ENCODE measurements at places on chromosomes 3 and 15.

DNA sequence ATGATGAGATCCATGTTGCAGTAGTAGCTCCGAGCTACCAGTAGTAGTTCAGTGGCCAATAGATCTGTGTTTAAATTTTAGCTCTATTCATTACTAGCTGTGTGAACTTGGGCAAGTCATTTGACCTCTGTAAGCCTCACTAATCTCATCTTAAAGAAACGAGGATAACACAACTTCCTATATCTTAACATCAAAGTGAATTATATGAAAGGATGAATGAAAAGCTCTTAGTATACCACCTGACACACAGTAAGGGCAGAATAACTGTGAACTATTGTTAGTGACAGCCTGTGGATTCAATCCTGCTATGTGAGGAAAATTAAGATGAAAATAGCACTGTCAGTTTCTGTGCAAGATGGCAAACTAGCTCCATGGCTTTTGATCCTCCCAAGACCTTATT lies 114.5 kb upstream of the PHLDB2 start:
- no peak for DNase-seq

GRCh38 chr3:136989781-136990524 lies 32.2 kb downstream of the IL20RB start:
- no peak for DNase-seq

DNA sequence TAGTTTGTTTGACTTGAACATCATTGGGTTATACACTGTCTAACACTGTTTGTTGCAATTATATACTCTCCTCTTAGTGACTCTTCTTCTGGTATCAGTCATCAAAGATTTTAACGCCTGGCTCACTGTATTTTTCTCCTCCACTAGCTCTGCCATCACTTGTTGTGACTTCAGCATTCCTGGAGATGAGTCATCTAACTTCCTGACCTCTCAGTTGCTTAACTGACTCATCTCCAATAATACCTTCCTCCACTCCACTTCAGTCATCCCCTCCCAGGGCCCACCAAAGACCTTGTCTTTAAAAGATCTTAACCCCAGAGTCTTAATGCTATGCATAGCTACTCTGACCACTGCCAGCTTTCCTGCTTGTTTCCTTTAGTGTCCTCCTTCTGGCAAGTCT lies 28.6 kb upstream of the CLSTN2 start:
- DNase-seq = no peak

GRCh38 chr3:126311338-126311978 lies 45.8 kb downstream of the KLF15 start:
- DNase-seq = no peak

DNA sequence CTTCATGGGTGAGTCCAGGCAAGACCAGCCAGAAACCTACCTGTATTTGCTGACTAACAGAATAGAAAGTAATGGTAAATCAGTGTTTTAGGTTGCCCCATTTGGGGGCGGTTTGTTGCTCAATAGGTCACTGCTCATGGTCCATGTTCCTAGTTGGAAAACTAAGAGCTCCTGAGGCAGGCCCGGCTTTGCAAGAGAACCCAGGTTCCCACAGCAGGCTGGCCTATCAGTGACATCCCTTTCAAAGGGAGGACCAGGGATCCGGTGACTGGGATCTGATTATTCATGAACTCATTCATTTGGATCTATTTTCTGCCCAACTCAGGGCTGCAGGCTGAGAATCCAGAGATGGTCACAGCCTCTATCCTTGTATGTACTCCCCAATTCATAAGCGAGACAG lies 163.9 kb downstream of the WNT7A start:
- DNase-seq = no peak

DNA sequence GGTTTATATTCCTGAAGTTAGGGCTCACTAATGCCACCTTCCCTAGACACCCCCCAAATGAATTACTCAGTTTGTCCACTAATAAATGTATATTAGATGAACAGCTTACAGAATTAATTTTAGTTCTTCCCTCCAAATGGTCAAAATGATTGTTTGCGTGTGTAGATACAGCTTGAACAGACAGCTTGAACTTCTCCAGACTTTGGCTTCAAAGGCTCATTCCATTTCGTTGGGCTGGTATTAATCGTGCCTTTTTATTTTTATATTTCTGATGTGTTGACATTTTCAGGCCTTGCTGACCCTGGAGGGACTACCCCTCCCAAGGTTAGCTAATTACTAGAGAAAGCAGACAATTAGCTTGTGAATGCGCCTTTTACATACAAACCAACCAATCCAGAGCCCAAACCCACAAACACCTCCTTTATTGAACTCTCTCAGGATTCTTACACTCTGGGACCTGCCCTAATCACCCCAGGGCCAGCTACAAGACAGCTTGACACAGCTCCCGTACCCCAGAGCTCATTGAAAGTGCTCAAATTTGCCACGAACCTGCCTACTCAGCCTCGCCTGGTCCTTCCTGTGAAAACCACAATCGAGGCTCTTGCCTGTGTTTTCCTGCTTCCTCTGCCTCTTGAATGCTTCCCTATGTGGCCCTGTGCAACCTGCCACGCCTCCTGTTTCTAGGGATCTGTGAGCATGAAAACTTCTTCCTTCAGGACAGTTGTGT lies 40.3 kb downstream of the RPL22L1 start:
- DNase-seq = no peak

DNA sequence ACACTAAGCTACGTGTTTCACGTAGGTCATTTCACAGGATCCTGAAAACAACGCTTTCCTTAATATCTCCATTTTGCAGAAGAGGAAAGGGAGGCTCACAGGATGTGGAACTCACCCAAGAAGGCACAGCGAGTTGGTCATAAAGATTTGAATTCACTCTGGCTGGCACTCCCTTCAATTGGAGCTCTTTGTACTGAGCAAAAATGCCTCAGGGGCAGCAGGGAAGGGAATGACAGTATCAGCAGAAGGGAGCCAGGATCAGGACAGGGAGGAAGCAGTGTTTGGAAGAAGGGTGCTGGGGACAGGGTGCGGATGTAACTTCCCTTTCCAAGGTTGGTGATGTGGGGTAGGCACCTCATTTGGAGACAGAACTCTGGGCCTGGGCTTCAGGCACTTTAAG lies 1.1 kb upstream of the ST6GAL1 start:
- no peak for DNase-seq

DNA sequence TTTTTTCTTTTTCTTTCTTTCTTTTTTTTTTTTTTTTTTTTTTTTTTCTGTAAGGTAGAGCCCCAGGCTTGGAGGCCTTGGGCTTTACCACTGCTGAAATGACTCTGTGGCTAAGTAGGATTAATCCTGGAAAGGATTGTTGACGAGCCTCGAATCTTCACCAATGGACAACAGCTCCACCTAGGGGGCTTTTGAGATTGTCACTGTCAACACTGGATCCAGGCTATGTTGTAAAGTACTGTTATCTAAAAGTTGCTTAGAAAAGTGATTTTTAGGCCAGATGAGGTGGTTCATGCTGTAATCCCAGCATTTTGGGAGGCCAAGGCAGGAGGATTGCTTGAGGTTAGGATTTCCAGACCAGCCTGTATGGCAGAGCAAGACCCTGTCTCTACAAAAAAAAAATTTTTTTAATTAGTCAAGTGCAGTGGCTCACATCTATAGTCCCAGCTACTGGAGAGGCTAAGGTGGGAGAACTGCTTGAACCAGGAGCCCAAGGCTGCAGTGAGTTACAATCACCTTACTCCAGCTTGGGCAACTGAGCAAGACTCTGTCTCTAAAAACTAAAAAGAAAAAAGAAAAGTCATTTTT lies 41.6 kb downstream of the KLHL18 start:
- DNase-seq = peak; percentile 21

DNA sequence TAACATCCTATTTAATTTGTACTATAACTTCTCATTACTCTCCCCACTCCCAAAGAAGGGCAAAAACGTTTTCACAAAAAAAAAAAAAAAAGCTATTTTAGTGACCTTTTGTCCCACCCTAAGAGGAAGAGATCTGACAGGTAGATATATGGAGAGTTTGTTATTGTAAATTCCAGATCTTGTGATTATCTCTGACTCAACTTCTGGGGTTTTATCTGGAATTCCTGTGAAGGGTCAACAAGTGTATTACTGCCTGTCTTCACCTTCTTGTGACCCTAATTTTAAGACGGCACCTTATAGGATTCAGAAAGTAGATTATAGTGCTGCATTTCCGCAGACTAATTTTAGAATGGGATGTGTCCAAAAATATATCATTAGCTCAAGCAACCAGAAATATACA lies 205.9 kb upstream of the CDIN1 start:
- no peak for DNase-seq

- no peak for DNase-seq
Observed at GRCh38 chr3:114363554-114364202, 69.8 kb downstream of the TIGIT start.

DNA sequence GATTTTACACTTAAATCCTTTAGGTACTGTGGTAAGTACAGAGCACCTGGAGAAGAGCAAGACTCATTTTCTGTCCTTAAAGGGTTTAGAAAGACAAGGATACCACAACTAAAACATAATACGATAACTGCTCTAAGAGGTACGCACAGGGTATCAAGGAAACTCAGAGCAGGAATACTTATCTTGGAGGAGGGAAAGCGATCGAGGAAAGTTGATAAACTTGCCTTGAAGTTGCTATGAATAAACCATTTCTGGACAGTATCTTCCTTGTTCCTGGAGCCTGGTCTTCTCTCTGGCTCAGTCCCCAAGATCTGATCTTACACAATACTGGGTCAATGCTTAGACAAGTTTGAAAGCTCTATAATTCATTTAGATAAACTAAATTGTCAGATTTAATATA lies 17.6 kb upstream of the GATM start:
- DNase-seq = no peak

DNA sequence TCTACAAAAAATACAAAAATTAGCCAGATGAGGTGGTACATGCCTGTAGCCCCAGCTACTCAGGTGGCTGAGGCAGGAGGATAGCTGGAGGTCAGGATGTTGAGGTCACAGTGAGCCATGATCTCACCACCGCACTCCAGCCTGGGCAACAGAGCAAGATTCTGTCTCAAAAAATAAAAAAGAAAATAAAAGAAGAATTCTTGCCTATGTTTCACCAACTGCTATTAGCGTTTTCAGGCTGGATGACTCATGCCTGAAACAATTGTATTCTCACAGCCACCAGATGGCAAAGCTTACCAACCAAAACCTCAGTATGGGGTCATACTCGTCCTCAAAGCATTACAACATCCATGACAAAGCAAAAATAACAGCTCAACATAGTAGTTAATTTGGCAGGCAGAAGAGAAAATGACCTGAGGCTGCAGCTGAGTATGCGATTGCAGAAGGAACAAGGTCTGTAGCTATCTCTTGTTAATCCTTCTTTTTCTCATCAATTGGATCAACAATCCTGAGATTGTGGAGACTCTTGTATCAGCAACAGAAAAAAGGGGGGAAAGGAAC lies 52.2 kb downstream of the TP53BP1 start:
- DNase-seq = peak; percentile 82

DNA sequence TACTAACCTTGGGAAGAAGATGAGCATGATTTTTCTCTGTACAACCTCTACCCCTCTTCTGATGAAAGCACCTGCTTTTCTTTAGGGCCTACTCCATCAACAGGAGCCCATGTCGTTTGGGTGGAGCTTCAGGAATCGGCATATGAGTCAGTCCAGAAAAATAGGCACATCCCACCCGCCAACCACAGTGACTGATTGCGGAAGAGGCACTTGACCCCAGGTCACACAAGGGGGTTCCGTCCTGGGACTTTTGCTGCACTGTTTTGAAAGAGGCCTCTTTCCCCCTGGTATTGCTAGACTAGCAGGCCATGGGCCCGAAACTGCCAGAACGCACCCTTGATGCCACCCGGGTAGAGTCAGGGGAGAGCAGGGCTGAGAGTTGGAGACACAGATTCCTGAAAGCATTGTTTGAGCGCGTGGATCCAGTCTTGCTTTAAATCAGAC lies 19.3 kb upstream of the NRROS start:
- peak; percentile 53 for DNase-seq

- DNase-seq = peak; percentile 88
Observed at GRCh38 chr3:141392897-141393734, 24.8 kb downstream of the ZBTB38 start.

GRCh38 chr3:111080413-111080812 lies 8.8 kb downstream of the NECTIN3 start:
- DNase-seq = peak; percentile 44

- no peak for DNase-seq
Observed at GRCh38 chr3:634511-634910, 437.9 kb downstream of the CHL1 start.

DNA sequence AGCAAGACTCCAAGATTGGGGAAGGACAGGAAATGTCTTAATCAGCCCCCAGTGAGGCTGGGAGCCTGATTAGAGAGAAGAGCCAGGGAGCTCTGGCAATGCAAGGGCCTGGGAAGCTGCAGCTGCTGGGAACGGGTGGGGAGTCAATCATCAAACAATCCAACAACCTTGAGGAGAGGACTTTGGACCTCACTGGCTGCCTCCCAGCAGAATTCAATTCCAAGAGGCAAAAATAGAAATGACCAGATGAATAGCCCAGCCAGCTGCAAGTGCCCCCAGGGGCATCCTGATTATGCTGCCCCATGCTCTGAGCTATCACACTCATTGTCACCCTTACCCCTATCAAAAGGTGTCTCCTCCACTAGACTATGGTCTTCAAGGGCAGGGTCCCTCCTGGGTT lies 6.1 kb upstream of the HOMER2 start:
- DNase-seq = no peak

DNA sequence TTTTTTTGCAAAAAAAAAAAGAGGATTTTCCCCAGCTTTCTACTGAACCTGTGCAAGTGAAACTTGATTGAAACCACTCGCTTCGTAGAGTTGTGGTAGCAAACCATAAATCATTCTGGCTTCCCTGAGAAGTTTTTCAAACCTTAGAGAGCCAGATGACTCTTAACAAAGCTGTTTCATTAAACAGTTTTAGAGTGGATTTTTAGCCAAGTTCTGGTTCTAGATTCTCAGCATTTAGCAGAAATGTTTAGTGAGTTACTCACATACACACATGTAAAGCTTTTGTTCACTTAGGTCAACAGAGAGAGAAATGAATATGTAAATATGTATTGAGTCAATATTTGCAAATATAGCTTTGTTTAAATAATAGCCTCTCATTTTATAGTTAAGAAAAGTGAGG lies 18.1 kb upstream of the CCR9 start:
- DNase-seq = peak; percentile 1

DNA sequence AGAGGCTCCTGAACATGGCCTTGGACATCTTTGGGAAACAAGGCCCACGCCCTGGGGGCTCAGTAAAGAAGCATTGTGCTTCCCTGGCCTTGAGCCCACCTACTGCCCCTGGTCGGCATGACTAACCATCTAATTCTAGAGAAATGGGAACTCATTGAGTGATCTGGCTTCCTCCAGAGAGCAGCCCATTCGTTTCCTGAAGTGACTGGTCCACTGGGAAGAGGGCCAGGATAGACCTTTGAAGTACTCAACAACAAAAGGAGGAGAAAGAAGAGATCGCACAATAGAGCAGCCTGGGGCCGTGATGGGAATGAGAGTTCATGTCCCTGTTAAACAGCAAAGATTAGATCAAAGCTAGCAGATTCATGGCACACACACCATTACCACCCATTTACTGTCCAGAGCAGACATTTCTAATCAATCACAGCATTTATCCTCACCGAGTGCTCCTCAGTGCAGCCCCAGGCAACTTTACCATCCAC lies 514.4 kb upstream of the PROK2 start:
- no peak for DNase-seq

- no peak for DNase-seq
Observed at GRCh38 chr15:97944724-97945123, 15.8 kb upstream of the ARRDC4 start.

GRCh38 chr15:75929799-75930565 lies 26.3 kb downstream of the FBXO22 start:
- no peak for DNase-seq

Data from NCI-H1417 (cell line).